H1 (cell line): ENCODE measurements at places on chromosomes 5 and 9. TPM values are rescaled to one million over a fixed set of nuclear protein-coding genes. Genes with fewer than 3 reads are reported as not detected.

DNA sequence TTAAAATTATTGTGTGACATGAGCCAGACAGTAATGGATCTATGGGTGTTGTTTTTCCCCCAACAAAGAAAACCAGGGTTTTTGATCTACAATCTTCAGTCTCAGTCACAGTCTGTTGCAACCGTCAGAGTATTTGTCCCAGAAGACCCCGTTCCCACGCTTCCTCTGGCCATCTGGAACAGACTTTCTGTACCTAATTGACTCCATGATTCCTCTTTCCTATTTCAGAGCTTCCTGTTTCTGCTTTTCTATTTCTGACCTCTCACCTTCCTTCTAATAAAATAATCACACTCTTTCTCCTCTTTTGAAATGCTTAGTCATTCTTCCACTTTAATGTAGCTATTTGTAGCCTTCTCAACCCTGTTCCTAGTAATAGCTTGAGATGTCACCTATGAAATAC lies 1044.8 kb downstream of the DTWD2 start:
- no peak for DNase-seq
- no peaks in the 10 kb centered on the region for H3K27me3 ChIP-seq
- H3K4me3 ChIP-seq, result no peak overlapping the region
- no peaks in the 10 kb centered on the region for H3K4me1 ChIP-seq

GRCh38 chr9:87034841-87035240 lies 87.5 kb upstream of the GAS1 start:
- H3K4me3 ChIP-seq, result no peak overlapping the region
- H3K27ac ChIP-seq, result no peak overlapping the region
- H3K4me1 ChIP-seq, result no peaks in the 10 kb centered on the region; the same call in 1 of the 2 replicates
- H3K36me3 ChIP-seq, result no peaks in the 10 kb centered on the region
- DNase-seq, result no peak
- no peaks in the 10 kb centered on the region for H3K27me3 ChIP-seq

GRCh38 chr5:125002727-125003598 lies 256.5 kb upstream of the ZNF608 start:
- no peak for DNase-seq
- H3K36me3 ChIP-seq, result no peaks in the 10 kb centered on the region
- H3K27me3 ChIP-seq, result no peaks in the 10 kb centered on the region
- no peak overlapping the region for H3K27ac ChIP-seq

- H3K4me1 ChIP-seq, result no peaks in the 10 kb centered on the region
- H3K27me3 ChIP-seq, result no peaks in the 10 kb centered on the region
- no peak for DNase-seq
- H3K4me3 ChIP-seq, result no peak overlapping the region
These were observed 110.3 kb downstream of the ARRDC3 start for GRCh38 chr5:91272858-91273257.

Gene BNC2
- 26.8 and 28.1 TPM in 2 replicates for total RNA-seq

DNA sequence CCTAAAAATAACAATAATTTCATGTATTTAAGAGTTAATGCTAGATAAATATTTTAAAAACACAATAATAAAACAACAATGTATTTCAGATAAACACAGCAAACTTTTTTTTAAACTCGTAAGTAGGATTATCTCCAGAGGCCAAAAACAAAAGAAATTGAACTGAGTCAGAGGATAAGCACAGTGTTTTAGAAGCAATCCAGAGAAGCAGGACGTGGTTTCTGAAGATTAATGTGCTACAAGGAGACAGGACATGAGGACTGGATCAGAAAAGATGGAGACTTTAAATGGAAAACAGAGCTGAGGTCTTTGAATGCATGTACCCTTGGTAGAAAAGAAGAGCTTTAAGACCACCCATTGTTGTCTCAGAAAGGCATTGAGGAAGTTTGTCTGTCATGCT lies 491.2 kb upstream of the TLE4 start:
- H3K36me3 ChIP-seq, result no peaks in the 10 kb centered on the region
- H3K4me3 ChIP-seq, result no peak overlapping the region
- no peaks in the 10 kb centered on the region for H3K27me3 ChIP-seq
- no peaks in the 10 kb centered on the region for H3K4me1 ChIP-seq

DNA sequence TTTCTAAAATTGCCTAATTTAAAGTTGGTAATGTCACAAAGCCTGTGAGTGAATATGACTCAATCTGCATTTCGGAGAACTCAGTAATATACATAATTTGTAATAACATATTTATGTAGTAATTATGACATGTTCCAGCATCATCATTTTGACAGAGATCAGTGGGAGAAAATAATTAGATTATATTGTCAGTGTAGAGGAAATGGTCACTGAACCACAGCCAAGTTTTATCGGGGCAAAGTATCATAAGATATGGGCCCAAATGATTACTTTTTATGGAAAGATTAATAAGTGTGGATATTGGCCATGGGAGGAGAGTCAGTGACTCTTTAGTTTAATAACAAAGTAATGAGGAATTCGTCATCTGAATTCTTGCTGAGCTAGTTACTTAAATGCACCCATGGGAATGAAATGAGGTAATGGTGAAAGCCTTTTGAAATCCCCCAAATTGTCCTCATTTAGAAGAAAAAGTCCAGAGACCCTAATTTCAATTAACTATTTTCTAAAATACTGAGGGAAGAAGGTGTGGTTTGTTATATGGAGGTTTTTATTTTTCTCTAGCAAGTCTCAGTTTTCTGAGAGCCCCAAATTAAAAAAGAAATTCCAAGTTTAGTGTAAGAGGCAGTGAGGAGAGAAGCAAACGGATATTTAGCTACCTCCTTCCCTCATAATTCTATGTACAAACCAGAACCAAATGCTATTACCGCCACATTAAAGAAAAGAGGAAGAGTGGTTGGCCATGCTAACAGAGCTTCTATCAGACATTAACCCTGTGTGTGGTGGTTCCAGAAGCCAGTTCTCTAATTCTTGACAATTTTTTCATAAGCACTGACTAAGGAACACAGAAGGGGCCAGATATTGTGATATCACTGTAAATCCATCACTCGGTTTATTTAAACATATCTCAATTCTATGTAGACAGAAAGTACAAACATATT lies 37.7 kb upstream of the MRPS30 start:
- peaks cover 1% of the 10 kb centered on the region for H3K27me3 ChIP-seq
- DNase-seq, result no peak
- no peaks in the 10 kb centered on the region for H3K4me1 ChIP-seq
- no peak overlapping the region for H3K4me3 ChIP-seq

GRCh38 chr9:126411225-126411947 lies 84.8 kb downstream of the MVB12B start:
- H3K27me3 ChIP-seq, result no peaks in the 10 kb centered on the region
- no peak overlapping the region for H3K27ac ChIP-seq
- no peak overlapping the region for H3K4me3 ChIP-seq
- no peaks in the 10 kb centered on the region for H3K36me3 ChIP-seq

Gene FOXI1
- not detected in 2 replicates for total RNA-seq

DNA sequence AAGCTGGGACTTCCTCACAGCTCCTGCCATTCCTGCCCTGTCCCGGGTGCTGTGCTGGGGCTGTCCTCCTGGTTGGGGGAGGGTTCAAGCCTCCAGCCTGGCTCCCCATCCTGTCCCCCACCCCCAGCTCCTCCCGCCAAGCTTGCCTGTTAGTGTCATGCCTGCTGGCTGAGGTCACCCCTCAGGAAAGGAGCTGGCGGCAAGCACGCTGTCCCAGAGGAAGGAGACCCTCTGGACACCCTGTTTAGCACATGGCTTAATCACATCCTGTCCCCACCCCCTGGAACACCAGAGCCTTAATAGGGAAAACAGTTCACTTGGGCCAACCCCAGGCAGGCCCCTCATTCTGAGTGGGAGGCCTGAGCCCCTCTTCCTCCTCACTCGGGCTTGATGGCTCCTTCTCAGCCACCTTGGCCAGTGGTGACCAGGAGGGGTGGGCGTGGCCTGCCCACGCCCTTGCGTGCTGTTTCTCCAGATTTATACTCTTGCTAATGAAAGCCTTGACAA lies 9.2 kb upstream of the PHYHD1 start:
- no peaks in the 10 kb centered on the region for H3K27me3 ChIP-seq
- peaks cover 24% of the 10 kb centered on the region for H3K4me1 ChIP-seq
- H3K36me3 ChIP-seq, result peaks cover 53% of the 10 kb centered on the region
- no peak for DNase-seq
- peak overlapping the region; percentile 1; the same call in 1 of the 2 replicates for H3K4me3 ChIP-seq

DNA sequence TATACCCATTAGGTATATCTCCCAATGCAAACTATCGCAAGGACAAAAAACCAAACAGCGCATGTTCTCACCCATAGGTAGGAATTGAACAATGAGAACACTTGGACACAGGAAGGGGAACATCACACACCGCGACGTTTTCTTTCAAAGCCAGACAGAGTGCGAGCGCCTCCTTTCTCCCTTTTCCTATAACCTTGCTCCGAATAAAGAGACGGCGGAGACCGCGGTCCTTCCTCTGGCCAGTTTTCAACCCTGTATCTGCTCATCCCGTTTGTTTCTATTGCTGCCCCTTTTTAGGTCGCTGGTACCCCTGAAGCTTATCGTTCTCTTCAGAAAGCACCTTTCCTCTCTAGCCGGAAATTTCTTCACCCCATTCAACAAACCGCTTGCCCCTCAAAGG lies 1.3 kb downstream of the LVRN start:
- no peaks in the 10 kb centered on the region for H3K4me1 ChIP-seq
- no peaks in the 10 kb centered on the region for H3K36me3 ChIP-seq
- peaks cover 18% of the 10 kb centered on the region for H3K27me3 ChIP-seq
- no peak for DNase-seq
- no peak overlapping the region for H3K27ac ChIP-seq

GRCh38 chr5:83253720-83254119 lies 176.4 kb downstream of the XRCC4 start:
- H3K36me3 ChIP-seq, result no peaks in the 10 kb centered on the region
- H3K27ac ChIP-seq, result no peak overlapping the region
- no peaks in the 10 kb centered on the region for H3K27me3 ChIP-seq
- no peaks in the 10 kb centered on the region for H3K4me1 ChIP-seq
- no peak for DNase-seq

DNA sequence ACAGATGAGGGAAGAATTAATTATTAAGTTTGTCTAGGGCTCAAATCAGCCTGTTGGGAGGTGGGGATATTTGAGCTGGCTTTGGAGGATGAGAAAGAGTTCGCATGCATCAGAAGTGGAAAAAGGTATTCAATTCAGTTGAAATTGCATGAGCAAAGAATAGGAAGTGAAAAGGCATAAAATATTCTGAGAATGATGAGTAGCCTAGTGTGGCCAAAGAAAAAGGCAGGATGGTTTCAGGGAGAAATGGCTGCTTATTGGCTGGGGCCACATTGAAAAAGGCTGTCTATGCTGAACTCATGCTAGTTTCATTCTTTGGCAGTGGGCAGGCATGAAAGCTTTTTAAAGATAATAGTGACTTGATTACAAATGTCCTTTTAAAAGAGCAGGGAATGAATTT lies 235.4 kb upstream of the RIOK2 start:
- H3K27me3 ChIP-seq, result no peaks in the 10 kb centered on the region
- DNase-seq, result no peak
- H3K36me3 ChIP-seq, result no peaks in the 10 kb centered on the region
- H3K4me1 ChIP-seq, result no peaks in the 10 kb centered on the region
- H3K4me3 ChIP-seq, result no peak overlapping the region

DNA sequence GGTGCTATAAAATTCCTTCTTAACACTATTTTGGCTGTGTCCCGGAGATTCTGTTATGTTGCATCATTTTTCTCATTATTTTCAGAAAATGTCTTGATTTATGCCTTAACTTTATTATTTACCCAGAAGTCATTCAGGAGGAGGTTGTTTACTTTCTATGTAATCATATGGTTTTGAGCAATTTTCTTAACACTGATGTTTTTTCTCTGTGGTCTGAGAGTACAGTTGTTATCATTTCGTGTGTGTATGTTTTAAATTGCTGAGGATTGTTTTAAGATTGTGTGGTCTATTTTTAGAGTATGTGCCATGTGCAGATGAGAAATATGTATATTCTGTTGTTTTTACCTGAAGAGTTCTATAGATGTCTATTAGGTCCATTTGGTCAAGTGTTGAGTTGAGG lies 498.1 kb upstream of the ZNF608 start:
- H3K4me3 ChIP-seq, result no peak overlapping the region
- no peak for DNase-seq
- no peaks in the 10 kb centered on the region for H3K36me3 ChIP-seq
- H3K27ac ChIP-seq, result no peak overlapping the region
- no peaks in the 10 kb centered on the region for H3K27me3 ChIP-seq

DNA sequence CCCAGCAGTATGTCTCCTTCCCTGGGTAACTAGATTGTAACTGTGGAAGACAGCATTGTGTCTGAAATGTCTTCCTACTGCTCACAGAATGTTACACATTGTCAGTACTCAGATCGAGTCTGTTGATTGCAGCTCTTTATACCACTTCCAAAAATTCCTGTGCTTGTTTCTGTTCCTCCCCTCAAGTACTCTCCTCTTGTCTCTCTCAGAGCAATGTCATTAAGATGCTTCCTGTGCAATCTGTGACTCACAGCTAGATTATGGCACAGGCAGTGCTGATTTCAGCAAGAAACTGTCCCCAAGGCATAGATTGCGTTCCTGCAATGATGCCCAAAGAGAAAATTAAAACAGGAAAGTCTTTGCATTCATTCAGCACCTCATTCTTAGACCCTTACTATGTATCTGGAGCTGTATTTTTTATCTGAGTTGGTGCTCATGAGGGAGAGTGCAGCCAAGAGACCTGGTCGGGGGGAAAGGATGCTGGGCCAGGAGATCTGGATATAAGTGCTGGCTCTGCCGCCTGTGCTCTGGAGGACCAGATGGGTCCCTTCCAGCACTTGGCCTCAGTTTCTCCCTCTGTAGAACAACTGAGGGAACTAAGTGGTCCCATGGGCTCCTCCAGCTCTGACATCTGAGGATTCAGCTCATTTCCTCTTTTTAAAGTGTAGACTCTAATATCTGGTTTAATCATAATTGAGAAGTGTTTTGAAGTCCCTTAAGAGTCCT lies 40.8 kb upstream of the GNPDA1 start:
- H3K36me3 ChIP-seq, result no peaks in the 10 kb centered on the region
- no peaks in the 10 kb centered on the region for H3K4me1 ChIP-seq
- H3K4me3 ChIP-seq, result no peak overlapping the region
- no peaks in the 10 kb centered on the region for H3K27me3 ChIP-seq
